ENCODE measurements at places on chromosomes 1 and 21.

- no peak for DNase-seq
Observed at GRCh38 chr1:43460988-43461693, 7.4 kb upstream of the HYI start.

- DNase-seq: no peak
Observed at GRCh38 chr1:103525114-103525606, 339 bp upstream of the RNPC3 start.

DNA sequence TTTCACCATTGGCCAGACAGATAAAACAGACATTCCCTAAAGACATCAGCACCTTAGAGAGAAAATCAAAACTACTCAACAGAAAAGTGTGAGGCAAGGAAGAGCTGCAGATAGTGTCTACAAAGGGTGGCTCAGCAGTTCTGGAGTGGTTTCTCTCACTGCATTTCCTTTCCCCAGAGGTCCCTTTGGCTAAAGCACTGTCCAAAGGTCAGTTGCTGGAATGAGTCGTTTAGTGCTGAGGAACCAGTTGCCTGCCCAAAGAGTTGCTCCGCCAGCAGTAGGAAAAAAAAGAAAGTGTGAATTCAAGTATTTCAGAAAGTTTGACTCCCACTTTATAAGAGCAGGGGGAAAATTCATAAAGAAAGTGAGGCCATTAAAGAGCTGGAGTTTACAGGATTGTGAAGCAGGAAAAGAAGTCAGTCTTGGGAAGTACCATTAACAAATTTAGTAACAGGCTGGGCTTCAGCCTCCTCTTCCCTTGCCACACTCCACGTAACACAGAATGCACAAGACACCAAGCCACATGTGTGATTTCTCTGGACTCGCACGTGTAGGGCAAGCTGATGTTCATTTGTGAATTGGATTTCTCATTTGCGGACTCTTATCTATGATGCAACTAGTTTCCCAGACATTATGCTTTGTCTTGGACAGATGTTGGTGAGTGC, 122.2 kb downstream of the RUNX1 start:
- no peak for DNase-seq

- no peak for DNase-seq
Observed at GRCh38 chr1:7572654-7573152, 198.4 kb upstream of the VAMP3 start.

- DNase-seq: no peak
Observed at GRCh38 chr1:19307794-19308508, 4.0 kb downstream of the AKR7A2 start.

DNA sequence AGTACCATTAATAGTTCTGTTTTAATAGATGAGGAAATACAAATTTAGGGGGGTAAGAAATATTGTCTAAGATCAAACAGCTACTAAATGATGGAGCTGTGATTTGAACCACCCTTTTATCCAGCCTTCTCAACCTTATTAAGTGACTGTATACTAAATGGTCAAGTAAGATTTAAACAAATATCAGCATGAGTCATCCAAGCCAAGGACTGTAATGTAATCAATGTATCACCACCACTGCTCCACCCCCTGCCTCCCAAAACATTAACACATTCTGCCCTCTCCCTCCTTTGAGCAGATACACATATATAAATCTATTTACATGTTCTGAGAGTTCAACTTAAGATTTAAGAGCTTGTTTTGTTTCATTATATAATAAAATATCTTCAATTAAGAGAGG, 58.9 kb downstream of the LRRC40 start:
- no peak for DNase-seq

GRCh38 chr1:192038567-192038966, 119.7 kb upstream of the RGS18 start:
- DNase-seq: no peak

DNA sequence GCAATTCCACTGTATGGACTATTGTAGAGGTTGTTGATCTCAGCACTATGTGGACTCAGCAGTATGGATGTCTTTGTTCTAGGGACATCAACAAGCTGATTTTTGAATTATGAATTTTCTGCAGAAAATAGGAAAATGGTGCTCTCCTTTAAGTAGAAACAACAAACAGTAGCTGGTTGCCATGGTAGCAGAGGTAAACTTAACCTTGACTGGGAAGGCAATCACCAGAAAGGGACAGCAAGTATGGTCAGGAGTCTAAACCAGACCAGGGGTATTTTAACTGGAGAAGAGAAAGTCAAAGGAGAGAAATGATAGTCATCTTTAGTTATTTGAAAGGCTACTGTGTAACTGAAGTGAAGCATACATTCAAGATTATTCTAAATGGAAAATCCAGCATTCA, 22.3 kb downstream of the WLS start:
- DNase-seq: no peak

GRCh38 chr1:202037706-202038296, 27.4 kb downstream of the ELF3 start:
- DNase-seq: no peak

DNA sequence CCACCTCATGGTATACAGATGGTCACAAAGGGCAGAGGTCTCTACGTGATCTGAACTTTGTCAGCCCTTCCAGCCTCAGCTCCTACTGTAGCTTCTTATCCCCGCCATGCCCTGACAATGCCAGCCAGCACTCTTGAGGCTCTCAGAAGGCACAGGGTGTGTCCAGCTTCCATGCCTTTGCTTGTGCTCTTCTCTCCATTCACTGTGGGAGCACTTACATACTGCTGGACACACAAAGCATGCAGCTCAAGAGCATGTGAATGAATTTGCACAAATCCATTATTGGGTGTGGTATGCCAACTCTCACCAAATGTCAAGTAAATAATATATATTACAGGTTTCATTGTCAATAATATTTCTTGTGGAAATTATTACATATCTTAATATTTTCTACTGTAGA, 36.4 kb upstream of the MAP10 start:
- no peak for DNase-seq

DNA sequence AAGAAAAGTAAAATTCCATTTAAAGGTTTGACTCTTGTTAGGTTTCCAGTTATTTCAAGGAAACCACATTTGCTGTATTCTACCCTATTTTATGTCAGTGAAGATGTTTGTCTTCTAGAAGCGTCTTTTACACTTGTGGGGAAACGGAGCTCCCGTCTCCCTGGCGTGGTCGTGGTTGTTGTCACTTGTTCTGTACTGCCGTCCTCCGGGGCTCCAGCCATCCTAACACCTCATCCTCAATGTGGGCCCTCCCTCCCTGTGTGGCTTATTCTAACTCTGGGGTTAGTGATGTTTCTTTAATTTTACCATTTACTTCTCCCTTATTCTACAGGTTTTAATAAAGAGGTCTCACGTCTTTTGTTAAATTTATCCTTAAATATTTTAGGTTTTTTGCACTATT, 52.7 kb upstream of the DIP2A start:
- no peak for DNase-seq

- DNase-seq: peak; percentile 90
Observed at GRCh38 chr1:40709100-40709801, 17.7 kb downstream of the NFYC start.

DNA sequence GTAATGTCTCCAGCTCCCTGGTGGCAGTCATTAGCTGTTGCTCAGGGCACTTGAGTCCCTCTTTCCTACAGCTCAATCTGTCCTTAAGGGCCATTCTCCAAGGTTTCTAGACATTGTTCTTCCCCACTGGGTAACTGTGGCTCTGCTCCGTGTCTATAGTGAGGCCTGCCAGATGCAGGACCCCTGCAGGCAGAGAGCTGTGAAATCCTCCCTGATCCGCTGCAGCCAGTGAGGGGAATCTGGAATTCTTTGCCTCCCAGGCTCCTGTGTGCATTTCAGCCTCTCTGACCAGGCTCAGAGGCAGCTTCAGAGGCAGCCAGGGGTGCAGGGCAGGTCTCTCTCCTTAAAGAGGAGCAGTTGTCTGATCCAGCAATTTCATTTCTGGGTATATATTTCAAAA, 14.4 kb upstream of the IGSF21 start:
- DNase-seq: no peak

GRCh38 chr1:165492845-165493373, 48.0 kb upstream of the RXRG start:
- no peak for DNase-seq

DNA sequence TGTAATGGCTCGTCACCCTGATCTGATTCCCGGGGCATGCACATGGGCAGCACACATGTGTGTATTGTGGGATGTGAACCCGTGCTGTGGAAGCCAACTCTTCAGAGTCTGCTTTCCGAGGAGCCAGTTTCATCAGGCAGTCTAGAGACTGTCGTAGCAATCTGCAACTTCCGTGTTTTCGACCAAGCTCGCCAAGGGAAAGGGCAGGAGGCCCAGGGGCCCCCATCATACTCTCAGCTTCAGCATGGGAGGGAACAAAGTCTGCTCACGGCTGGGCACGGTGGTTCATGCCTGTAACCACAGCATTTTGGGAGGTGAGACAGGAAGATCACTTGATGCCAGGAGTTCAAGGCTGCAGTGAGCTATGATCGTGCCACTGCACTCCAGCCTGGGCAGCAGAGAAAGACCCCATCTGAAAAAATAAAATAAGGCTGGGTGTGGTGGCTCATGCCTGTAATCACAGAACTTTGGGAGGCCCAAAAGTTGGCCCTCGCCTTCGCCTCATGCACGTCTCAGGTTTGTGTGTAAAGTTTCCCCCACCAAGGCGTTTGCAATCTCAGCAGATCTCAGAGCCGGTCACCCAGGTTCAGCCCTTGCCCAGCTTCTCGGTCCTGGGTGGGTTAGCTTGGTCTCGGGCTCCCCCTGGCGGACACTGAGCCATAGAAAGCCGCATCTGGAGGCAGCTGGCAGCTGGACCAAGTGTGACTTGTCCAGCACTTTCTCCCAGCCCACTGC, 48.5 kb upstream of the SLC25A33 start:
- DNase-seq: peak; percentile 92

GRCh38 chr1:71222668-71223067, 141.8 kb upstream of the ZRANB2 start:
- no peak for DNase-seq

DNA sequence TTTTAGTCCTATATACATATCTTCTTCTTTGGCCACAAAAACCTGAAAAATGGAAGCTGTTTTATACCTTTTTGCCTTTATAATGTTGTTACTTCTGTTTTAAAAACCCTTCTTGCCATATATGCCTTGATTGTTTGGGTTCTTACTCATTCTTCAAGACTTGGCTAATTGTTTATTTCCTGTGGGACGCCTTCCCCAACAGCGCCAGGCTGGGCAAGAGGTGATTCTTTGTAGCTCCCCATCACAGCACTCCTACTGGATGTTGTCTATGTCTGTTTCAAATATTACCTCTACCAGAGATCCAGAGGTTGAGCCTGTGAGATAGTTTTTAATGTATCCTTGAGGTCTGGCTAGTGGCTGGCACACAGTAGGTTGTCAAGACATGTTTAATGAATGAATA, 73.2 kb upstream of the CYP2J2 start:
- DNase-seq: no peak

- DNase-seq: no peak
Observed at GRCh38 chr1:98027103-98027705, 106.4 kb upstream of the DPYD start.
